EH (cell line): ENCODE measurements at places on chromosomes 7 and 10.

GRCh38 chr10:4353059-4353655, 472.9 kb upstream of the AKR1E2 start:
- DNase-seq = peak; percentile 71

GRCh38 chr10:12614177-12614995, 265.0 kb downstream of the CAMK1D start:
- no peak for DNase-seq

DNA sequence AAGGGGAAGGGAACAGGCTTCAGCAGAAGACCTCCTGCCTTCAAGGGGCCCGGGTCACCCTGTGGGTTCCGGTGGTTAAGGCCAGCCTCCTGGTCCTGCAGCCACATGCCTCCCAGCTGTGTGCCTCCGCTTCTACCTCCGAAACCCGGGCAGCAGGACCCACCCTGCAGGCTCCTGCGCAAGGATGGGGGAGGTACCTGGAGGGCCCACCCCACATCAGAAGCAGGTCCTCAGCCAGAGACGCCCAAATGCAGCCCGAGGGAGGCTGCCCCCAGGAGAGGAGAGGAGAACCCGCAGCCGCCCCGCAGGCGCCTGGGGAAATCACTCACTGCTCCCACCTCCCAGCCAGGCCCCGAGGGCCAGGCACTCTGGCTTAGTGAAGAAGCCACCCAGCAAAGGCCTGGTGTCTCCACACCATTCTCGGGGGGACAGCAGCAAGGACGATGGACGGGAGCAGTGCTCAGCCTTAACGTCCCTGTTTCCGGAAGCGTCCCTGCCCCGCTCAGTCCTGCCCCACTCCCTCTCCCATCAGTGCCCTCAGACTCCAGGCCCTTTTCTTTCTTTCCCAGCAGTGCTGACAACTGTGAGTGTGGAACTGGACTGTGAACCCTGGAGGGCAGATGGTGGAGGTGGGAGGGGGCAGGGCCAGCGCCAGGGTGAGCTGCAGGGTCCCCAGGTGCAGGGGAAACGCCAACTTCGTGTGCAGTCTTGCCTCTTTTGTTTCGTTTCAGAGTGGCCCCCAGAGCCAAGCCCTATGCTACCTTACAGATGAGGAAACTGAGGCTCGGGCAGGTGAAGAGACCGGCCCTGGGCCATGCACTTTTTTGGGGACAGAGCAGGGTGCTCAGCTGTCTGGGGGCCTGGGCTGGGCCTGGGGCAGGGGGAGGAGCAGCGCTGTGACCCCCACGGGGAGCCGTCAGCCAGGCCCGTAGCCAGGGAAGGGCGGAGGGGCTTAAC, 138.0 kb downstream of the FAM53B start:
- no peak for DNase-seq

DNA sequence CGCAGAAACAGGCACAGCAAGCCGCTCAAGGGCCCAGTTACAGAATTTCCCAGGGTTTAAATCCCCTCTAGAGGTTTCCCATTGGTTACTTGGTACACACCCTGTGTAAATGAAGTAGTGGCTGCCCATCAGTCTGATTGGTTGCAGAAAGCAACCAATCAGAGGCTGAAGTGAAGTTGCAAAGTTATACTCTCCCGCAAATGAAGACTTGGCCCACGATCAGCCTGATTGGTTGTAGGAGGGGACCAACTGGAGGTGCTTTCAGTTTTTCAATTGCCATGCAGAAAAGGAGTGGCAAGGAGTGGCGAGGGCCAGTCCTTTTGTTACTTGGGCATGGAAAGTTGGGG, 909.2 kb upstream of the AUTS2 start:
- no peak for DNase-seq

DNA sequence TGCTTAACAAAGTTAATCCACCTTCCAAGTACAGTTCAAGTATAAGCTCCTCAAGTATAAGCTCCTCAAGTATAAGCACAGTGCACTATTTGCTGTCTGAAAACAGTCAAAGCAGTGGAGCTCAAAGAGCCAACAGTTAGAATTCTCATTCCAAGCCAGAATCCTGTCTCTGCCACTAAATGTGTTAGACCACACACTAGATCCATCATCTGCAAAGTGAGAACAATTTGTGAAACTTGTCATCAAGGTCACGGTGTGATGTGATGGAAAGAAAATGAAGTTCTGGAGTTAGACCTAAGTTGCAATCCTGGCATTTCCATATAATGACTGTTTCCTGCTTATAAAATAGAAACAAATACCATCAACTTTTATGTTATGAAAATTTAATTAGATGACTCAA, 602.5 kb downstream of the TNS3 start:
- DNase-seq = peak; percentile 23

DNA sequence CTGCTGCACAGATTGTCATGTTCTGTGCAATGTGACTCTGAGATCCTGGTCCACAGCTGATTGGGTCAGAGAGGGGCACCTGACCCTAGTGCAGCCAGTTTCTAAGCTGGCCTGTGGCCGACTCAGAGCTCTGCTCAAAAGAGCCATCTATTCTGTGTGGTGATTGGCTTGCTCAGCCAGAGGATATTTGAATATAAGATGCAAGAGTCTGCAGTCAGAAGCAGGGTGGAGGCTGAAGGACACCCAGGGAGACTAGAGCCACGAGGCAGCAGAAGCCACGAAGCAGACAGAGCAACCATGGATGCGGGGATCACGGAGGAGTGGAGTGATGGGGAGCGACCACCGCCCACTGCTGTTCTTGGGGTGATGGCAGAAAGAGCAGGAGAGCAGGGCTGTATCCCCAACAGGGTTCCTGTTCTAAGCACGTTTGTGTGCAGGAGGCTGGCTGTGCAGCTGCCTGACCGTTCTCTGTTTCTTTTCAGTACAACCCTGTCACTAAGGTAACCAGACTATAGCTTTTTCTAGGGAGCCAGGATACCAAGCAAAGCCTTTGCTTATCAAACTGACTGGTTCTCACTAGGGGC, 19.5 kb upstream of the RHEB start:
- peak; percentile 47 for DNase-seq

DNA sequence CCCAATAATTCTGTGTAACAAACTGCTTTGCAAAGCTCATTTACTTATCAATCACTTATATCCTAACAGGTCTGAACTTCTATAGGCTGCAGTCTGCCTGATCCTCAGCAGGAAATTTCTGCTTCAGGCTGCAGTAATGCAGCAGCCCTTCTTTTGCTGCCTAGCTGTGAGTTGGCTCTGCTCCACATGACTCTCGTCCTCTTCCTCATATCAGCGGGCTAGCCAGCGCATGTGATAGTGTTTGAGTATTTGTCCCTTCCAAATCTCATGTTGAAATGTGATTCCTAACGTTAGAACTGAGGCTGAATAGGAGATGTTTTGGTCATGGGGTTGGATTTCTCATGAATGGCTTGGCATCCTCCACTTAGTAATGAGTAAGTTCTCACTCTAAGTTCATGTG, 387.8 kb downstream of the SEMA3D start:
- DNase-seq = no peak

DNA sequence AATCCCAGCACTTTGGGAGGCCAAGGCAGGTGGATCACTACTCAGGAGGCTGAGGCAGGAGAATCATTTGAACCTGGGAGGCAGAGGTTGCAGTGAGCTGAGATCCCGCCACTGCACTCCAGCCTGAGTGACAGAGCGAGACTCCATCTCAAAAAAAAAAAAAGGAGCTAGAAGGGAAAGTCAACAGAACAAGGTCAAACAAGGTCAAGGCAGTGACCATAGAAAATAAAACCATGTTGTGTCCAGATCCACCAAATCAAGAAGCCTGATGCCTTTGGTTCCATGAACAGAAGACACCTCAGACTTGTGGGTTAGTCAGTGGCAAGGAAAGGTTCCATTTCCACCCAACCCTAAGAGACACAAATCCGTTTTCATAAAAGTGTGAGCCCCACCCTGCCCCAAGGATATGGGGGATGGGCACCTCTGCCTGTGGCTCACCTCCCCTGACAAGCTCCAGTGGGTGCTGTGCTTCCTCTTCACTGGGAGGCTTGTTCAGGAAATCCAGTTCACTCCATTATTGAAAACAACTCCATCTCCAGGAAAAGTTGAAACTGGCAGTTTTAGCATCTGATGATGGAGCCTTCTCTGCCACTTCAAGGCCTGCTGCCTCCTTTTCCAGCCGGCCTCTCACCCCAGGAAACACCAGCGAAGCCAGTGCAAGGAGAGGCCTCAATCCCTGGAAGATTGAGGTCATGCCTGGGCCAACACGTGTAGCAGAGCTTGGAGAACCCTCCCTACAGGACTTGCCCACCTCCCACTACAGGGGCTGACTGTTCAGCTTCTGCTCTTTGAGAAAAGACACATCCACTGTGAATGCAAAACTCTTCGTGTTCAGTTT, 152.9 kb downstream of the NRF1 start:
- no peak for DNase-seq

- DNase-seq = peak; percentile 74
These were observed 10.4 kb upstream of the SMC3 start for GRCh38 chr10:110556969-110557601.

DNA sequence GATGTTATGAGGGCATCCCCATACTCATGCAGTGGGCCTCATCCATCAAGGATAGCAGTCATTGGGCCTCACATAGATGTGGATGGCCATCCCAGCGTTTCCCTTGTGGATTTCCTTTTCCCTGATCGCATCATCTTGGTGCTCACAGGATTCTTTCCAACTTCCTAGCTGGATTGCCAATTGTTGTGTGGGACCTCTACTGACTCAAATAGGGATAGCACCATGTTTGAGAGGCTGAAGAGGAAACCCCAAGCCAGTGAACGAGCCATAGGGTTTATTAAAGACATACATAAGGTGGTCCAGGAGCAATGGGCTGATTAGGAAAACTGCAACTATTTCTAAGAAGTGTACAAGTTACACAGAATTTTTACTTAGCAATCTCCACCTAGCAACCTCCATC, 21.8 kb downstream of the ASZ1 start:
- peak; percentile 1 for DNase-seq

DNA sequence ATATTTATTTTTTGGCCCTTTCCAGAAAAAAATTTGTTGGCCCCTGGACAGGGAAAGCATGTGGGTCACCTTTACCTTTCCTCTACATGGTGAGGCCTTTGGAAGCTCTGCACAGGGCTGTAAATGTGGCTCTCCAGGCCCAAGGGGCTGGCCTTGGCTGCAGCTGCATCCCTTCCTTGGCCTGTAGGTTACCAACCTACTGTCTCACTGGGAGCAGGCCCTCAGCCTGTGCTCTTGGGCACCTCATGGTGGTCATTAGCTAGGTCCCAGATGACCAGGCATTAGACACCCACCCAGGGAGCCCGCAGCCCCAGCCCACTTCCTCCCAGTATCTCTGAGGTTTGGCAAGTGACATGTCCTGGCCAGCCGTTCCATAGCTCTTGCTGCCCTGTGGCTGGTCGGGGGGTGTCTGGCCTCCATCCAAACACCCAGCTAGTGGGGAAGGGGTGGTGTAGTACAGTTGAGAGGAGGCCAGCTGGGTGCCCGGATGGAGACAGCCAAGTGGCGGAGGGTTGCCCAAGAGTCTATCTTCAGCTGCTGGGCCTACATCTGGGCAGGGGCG, 7.1 kb upstream of the CPA5 start:
- no peak for DNase-seq

DNA sequence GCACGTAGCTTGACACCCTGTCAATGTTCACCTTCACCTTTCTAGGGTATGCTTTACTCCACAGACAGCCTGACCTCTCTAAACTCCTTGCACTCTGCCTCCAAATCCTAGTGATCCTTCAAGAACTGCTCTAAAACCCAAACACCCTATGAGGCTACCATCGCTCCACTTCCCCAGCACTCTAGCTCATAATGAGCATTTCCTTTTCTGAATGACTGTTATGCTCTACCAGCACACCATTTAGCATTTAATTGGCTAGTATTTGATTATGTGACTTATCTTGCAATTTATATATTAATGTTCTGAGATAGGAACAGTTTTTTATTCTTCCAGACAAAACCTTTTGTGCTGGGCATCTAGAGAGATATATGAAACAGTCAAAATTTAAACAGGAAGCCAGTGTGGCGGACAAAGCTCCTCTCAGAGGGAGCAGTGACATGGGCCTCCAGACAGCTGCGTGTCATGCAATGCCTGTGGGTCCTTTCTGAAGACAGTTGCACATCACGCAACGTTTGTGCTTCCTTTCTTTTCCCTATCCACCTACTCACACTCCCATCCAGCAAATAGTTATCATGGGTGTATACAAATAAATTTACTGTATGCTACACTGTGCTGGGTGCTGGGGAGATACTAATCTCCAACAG, 86.3 kb downstream of the ALOX5 start:
- no peak for DNase-seq

- DNase-seq = no peak
These were observed 104.0 kb downstream of the PLXDC2 start for GRCh38 chr10:19920075-19920726.

DNA sequence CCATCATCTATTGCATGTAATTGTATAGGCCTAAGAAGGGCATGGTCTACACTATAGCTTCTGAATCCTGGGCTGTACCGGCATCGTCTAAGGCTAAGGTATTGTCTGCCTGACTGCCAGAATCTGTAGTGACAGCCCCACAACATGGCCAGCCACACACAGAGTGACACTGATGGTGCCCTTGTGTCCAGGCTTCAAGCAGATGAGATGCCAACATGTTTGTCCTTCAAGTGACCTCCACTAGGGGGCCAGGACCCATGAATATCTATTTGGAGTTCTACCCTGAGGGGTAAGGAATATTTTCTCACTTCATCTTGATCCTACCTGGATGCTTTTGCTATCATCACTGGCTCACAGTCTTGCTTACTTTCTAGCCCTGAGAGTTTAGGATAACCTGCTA, 1.5 kb downstream of the CYP3A7 start:
- peak; percentile 2 for DNase-seq

DNA sequence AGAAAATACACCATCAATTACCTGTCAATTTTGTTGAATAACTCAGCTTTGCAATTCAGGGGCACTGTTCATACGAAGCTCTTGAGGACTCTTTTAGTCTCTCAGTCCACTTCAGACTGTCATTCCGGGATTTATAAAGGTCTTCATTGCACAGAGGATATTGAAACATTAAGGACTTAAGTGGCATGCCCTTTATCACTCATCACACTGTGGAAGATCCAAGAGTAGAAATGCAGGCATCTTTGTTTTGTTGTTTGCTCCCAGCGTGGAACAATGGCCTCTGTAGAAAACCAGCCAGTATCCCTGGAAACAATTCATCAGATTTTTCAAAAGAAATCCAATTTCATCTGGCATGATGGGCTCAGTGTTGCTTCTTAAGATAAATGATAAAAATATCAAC, 66.3 kb upstream of the LRGUK start:
- no peak for DNase-seq

DNA sequence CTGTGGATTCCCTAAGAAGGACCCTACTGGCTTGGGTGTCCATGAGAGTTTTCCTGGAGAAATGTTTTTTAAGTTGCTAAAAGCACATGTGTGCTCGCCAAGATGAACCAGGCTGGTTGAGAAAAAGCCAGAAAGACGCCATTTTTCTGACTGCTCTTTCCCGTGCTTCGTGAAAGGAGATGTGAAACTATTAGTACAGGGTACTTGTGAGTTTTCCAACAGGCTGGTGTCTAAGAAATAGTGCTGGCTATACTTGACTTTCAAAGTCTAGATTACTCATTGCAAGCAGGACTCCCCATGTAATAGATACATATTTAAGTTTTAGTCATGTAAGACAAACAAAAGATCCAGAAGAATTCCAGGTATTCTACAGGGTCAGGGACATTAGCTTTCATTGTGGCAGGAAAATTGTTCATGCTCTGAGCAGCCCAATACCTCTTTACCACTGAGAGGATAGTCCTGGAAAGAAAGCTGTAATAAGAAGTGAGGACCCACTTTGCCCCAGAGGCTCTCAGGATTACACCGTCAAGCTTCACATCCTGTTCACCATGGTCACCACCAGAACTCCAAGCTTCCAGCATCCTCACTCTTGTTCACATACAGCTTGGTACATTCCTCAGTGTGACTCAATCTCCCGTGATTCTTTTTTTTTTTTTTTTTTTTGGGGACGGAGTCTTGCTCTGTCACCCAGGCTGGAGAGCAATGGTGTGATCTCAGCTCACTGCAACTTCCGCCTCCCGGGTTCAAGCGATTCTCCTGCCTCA, 43.8 kb upstream of the ICA1 start:
- no peak for DNase-seq
